Prostate gland (tissue), 2 donors: ENCODE measurements at places on chromosomes 6 and 20. TPM values are rescaled to one million over a fixed set of nuclear protein-coding genes. Genes with fewer than 3 reads are reported as not detected.

DNA sequence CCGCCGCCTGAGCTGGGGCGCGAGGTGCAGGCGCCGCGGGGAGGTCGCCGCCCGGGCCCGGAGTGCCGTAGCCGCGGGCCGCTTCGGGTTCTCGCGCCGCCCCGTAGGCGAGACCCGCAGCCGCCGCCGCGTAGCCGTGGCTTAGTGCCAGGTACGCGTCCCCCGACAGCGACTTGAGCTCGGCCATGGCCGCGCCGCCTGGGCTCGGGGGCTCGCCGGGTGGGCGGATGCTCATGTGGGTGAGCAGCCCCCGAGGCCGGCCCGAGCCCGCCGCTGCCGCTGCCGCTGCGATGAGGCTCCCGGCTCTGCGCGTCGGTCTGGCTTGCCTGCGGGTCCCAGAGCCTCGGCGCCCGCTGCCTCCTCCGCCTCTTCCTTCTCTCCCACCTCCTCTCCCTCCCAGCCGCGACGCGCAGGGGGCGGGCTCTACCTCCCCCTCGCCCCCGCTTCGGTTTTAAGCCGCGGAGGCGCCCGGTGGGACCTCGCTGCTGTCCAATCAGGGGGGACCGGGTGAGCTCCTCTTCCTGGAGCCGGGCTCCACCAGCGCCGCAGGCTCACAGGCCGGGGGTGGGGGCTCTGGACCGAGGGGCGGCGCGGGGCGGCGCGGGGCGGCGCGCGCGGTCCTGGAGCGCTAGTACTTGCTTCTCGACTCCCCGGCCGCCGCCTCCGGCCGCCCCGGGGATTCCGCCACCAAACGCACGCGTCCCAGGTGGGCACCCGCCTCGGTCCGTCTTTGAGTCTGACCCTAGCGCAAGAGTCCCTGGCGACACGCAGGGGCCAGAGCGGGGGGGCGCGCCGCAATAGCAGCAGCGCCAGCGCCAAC, at the start of gene BHLHE23:
Gene BHLHE23 (minus strand): TSS at position 425 of the 820 bp plus-strand sequence. CDS start 190 bp downstream, at position 235.
- no peaks in the 10 kb centered on the region for H3K36me3 ChIP-seq
- H3K27ac ChIP-seq: no peak within 1 kb of the TSS
- H3K4me3 ChIP-seq: peak within 1 kb of the TSS; percentile 5
- peaks cover 10% of the 10 kb centered on the region for H3K4me1 ChIP-seq
- H3K27me3 ChIP-seq: peaks cover 54% of the 10 kb centered on the region
- no peak for DNase-seq

GRCh38 chr6:170176136-170176897, 114.6 kb downstream of the DLL1 start:
- H3K27ac ChIP-seq: peak overlapping the region; percentile 30
- H3K27me3 ChIP-seq: no peaks in the 10 kb centered on the region
- no peaks in the 10 kb centered on the region for H3K4me1 ChIP-seq
- no peak overlapping the region for H3K4me3 ChIP-seq

DNA sequence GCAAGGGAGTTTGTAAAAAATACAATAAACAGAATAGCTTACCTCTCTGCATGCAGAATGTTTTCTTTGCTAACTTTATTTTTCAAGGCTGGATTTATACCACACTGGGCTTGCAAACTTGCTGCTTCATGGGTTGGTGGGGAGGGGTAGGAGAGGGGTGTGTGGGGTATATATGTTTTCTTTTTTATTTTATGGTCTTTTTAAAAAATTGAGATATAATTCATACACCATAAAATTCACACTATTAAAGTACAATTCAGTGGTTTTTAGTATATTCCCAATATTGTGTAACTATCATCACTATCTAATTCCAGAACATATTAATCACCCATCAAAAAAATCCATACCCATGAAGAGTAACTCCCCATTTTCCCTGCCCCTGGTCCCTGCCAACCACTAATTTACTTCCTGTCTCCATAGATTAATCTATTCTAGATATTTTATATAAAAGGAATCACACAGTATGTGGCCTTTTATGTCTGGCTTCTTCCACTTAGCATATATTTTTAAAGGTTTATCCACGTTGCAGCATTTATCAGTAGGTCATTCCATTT, 14.3 kb upstream of the TRPC4AP start:
- no peaks in the 10 kb centered on the region for H3K27me3 ChIP-seq
- H3K4me1 ChIP-seq: no peaks in the 10 kb centered on the region
- no peaks in the 10 kb centered on the region for H3K36me3 ChIP-seq
- H3K4me3 ChIP-seq: no peak overlapping the region
- no peak for DNase-seq

- no peaks in the 10 kb centered on the region for H3K36me3 ChIP-seq
- H3K4me3 ChIP-seq: no peak overlapping the region
- no peak overlapping the region for H3K27ac ChIP-seq
- no peaks in the 10 kb centered on the region for H3K27me3 ChIP-seq
- no peak for DNase-seq
Observed at GRCh38 chr6:170459451-170459850, 93.7 kb downstream of the PSMB1 start.

DNA sequence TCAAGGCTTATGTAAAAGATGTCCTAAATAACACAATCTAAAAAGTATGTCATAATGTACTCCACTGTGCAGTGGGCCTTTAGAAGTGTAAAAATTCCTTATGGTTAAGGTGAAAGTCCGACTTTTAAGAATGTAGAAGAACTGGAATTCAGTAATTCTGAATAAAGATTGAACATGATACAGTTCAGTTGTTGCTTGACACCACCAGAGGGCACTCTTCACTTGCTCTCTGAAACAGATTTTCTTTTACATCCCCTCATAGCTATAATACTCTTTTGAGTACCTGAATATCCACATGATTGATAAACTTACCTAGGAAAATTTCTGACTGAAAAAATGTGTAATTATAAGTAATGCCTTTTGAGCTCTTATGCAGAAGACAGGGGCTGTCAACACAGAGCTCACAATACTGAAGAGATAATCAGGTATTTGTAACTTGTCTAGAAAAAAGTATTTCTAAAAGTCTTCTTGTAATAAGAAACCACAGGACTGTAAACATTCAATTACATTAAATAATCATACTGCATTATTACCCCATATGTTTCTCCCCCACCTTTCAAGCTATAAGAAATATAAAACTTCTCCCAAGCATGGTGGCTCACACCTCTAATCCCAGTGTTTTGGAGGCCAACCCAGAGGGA, 92.1 kb downstream of the POPDC3 start:
- DNase-seq: peak; percentile 62
- no peak overlapping the region for H3K4me3 ChIP-seq
- H3K36me3 ChIP-seq: no peaks in the 10 kb centered on the region
- H3K4me1 ChIP-seq: no peaks in the 10 kb centered on the region

DNA sequence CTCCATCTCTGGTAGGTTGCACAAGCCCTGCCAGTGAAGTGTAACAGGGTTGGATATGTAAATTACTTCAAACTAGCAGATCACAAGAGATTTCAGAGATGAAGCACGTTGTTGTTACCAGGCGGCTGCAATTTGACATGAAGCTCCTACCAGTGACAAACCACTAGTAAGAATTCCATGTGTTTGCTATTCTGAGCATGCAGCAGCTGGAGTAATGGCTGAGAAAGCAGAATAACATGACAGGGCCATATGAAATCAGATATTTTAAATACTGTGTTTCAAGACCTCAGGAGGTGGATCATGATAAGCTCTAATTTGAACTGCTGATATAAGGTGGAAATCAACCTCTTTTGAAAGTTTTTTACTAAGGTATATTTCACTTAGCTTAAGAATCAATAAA, 11.4 kb downstream of the RIN2 start:
- no peak for DNase-seq
- no peaks in the 10 kb centered on the region for H3K27me3 ChIP-seq
- no peaks in the 10 kb centered on the region for H3K4me1 ChIP-seq

Gene ESR1
- 5.6 TPM for total RNA-seq

DNA sequence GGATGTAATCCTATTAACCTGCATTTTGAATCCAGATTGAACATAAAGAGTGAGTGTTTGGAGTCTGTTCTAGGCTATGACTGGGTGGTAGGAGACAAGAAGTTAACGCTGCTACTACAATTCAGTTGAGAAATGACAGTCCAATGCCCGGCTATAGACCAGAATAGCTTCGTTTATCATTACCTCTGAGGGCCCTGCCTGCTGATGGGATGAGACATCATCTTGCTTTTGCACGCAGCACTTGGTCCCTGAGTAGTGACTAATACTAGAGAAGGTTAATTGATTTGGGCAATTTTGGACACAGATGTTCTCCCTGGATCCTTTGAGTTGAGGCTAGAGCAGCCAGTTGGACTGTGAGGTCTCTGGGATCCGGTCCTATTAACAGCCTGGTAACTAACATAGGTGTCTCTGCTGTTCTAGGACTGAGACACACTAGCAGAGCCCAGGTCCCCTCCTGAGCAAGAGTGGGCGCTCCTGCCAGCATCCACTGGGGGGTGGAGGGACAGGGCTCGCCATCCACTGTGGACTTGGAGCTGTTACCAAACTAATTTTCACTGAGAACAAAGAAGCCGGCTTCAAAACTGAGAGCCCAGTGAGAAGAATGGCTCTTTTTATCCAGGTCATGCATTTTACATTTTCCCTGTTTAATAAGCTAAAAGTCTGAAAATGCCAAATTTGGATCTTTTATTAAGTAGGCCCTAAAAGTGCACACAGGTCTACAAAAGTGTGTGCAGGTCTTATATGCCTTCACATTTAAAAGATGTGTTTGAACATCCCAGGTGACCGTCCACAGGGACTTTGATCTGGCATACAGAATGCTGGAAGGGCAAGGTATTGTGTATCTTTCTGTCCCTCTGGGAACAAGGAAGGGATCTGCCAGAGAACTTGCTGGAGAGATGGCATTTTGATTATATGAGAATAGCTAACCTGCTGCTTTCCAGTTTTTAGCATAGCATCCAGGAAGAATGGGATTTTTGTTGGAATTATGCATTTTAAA, 212.5 kb downstream of the CDH4 start:
- H3K36me3 ChIP-seq: no peaks in the 10 kb centered on the region
- no peaks in the 10 kb centered on the region for H3K4me1 ChIP-seq
- no peaks in the 10 kb centered on the region for H3K27me3 ChIP-seq
- DNase-seq: no peak

DNA sequence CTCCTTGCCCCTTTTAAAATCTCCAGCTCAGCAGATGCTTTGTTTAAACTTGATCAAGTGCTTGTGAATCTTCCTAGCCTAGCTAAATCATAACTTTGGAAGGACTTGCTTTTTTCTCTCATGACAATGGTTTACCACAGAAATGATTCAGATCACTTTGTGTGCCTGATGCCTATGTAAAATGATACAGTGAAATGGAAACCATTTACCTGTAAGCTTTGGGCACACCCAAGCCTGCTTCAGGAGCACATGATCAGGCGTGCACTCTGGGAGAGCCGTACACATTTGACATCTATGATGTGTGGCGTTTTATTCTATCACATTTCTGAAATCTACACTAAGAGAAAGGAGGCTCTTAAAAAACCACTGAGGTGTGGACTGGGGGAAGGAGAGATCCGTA, 41.1 kb downstream of the PTPN1 start:
- no peak for DNase-seq
- H3K4me1 ChIP-seq: no peaks in the 10 kb centered on the region
- no peak overlapping the region for H3K4me3 ChIP-seq

DNA sequence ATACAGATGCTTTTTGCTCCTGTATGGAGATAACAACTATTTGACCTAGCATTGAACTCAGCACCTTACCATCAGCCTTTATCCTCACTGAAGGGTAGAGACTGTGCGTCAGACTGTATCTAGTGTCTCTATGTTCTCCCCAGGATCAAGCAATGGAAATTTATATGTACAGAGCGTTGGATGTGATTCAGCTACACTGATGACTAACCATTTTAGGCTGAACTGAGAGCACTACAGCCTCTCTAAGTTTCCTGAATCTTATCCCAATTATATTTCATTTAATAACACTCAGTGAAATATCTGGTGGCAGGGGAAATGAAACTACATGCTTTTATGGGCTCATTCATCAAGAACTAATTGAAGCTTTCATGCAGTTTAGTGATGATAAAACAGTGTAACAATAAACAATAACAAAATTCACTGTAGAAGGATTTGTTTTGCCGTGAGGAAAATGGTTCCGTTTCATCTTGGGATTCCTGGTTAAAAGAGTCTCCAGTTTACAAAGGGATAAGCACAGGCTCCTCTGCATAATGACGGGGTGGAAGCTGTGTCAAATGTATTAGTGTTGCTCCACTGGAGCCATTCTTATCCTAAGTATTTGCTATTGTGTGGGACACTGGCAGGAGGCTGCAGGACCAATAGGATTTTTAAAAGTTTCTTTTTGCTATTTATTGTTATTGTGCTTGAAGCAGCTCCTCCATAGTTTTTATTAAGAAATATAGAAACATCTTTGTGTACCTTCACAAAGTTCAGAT, 567.6 kb upstream of the MMS22L start:
- H3K36me3 ChIP-seq: no peaks in the 10 kb centered on the region
- H3K27me3 ChIP-seq: no peaks in the 10 kb centered on the region
- DNase-seq: no peak
- H3K27ac ChIP-seq: no peak overlapping the region

GRCh38 chr20:3447321-3447720, 23.5 kb upstream of the ATRN start:
- H3K36me3 ChIP-seq: no peaks in the 10 kb centered on the region
- no peak overlapping the region for H3K27ac ChIP-seq

Gene TCF15
- 0.68 TPM for total RNA-seq

Gene CFAP61
- 8.1 TPM for total RNA-seq
